ENCODE measurements at places on chromosomes 16 and 17.
A peak's percentile ranks its signal among the peaks of the same experiment; 100 is the strongest.

DNA sequence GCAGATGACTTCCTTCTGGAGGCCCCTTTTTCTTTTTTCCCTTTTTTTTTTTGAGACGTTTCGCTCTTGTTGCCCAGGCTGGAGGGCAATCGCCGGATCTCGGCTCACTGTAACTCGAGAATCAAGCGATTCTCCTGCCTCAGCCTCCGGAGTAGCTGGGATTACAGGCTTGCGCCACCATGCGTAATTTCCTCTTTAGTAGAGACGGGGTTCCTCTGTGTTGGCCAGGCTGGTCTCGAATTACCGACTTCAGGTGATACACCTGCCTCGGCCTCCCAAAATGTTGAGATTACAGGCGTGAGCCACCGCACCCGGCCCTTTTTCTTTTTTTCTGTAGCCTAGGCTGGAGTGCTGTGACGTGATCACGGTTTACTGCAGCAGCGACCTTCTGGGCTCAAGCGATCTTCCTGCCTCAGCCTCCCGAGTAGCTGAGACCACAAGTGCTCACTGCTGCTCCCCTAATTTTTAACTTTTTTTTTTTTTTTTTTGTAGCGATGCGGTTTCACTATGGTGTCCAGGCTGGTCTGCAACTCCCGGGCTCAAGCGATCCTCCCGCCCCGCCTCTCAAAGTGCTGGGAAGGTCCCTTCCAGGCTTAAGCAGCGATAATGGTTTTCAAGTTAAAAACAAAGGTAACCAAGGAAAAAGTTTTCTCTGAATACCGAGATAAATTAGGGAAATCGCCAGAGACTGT, 956 bp upstream of the IST1 start:
- DNase-seq: no peak

GRCh38 chr17:17886726-17887125, 49.9 kb upstream of the SREBF1 start:
- DNase-seq: no peak

GRCh38 chr17:27481327-27481726, 25.1 kb downstream of the KSR1 start:
- no peak for DNase-seq

GRCh38 chr16:82891918-82892317, 265.1 kb downstream of the CDH13 start:
- DNase-seq: no peak

GRCh38 chr17:21511363-21512195, 135.4 kb downstream of the KCNJ12 start:
- DNase-seq: no peak

DNA sequence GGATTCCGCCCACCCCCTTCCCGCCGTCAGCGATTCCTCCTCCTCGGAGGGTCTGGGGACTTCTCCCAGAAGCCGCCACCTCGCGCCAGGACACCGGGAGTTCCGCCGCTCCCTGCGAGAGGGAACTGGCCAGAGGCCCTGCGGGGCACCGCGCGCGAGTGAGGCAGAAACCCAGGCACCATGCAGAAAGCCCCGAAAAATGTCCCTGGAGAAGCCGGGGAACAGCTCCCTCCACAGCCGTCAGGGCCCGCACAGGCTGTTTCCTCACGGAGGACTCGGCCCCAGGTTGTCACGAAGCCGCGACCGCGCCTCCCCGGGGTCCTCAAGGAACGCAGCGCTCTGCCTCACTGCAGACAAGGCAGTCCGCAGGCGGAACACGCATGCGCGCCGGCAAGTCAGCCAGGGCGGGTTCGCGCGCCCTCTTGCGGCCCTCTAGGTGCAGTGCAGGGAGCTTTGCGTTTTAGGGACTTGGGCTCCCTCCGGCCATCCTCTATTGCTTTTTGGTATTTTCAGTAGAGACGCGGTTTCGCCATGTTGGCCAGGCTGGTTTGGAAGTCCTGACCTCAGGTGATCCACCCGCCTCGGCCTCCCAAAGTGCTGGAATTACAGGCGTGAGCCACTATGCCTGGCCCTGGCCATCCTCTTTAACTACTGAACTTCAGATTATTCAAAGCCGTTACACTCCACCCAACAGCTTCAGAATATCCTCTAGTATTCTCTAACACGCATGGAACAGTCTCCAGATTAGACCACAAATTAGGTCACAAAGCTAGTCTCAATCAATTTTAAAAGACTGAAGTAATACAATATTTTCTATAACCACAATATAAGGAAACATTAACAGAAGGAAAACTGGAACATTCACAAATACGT, 20.3 kb upstream of the ZNF287 start:
- DNase-seq: peak; percentile 53

GRCh38 chr17:67532326-67532871, 155.3 kb downstream of the PITPNC1 start:
- no peak for DNase-seq

- DNase-seq: no peak
Observed at GRCh38 chr16:81708266-81709015, 70.7 kb upstream of the PLCG2 start.

DNA sequence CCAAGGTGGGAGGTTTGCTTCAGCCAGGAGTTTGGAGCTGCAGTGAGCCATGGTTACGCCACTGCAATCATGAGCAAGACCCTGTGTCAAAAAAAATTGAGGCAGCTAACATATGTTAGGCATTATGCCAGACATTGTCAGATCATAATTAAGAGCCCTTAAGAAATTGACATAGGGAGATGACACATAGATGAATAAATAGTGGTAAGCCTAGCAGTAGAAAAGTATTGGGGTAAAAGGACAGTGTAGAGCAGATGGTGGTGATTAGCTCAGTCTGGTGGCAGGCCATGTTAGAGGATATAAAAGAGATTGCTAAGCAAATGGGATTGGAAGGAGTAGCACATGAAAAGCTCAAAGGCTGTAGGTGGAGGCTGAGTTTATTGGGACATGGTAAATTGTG, 22.6 kb downstream of the SRCAP start:
- DNase-seq: no peak

GRCh38 chr17:50976951-50977472, 110.9 kb upstream of the TOB1 start:
- no peak for DNase-seq

- DNase-seq: peak; percentile 17
Observed at GRCh38 chr17:41666708-41667279, 21.9 kb upstream of the EIF1 start.

- no peak for DNase-seq
Observed at GRCh38 chr17:28716740-28717577, 709 bp downstream of the RAB34 start.

DNA sequence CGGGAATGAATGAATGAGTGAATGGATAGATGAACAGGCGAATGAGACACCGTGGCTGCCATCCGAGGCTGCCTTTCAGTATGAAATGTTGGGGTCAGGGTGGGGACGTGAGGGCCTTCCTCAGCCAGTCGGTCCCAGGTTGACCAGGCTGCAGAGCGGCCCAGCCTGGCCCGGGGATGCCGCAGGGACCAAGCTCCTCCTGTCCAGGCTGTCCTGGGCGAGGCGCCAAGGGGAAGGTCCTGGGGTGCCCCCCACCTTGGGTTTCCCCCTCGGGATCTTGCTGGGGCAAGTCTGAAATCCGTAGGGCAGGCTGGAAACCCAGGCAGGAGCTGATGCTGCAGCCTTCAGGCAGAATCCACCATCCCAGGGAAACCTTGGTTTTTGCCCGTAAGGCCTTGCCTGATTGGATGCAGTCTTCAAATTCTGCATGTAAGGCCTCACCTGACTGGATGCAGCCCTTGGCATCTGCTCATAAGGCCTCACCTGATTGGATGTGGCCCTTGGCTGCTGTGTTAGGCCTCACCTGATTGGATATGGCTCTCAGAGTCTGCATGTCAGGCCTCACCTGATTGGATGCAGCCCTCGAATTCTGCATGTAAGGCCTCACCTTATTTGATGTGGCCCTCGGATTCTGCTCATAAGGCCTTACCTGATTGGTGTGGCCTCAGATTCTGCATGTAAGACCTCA, 61.7 kb upstream of the ZNF469 start:
- DNase-seq: no peak

GRCh38 chr17:55405600-55405999, 16.0 kb downstream of the MMD start:
- DNase-seq: no peak

GRCh38 chr17:59725691-59726090, 18.2 kb downstream of the VMP1 start:
- DNase-seq: no peak

DNA sequence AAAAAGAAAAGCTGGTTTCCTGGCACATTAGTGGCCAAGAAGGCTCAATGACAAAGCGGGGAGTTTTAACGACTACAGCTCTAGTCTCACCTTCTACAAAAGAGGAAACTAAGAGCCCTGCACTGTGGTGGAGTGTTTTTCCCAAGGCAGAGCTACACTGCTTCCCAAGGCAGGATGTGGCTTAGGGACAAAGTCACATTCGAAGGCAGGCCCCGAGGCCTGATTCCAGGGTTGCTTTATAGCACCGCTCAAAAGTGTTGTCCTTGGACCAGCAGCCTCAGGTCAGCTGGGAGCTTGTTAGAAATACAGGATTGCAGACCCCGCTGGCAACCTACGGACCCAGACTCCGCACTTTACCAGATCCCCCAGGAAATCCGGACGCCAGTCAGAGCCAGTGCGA, 23.8 kb downstream of the TMEM92 start:
- no peak for DNase-seq

DNA sequence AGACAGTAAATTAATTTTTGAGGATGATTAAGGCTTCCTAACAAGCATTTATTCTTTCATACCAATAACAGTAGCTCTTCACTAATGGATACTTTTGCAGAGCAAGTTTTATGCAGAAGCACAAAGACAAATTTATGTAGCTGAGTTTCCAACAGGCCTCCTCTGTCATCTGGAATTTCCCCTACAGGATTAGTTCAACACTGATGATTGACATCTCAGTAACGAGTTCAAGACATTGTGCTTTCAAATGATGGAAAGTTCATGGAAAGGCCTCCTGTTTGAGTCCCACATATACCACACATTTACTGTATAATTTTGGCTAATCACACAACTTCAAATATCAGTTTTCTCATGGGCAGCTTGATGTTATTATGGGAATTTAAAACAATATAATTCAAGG, 40.6 kb downstream of the ABCA10 start:
- no peak for DNase-seq

- DNase-seq: no peak
Observed at GRCh38 chr17:83065660-83066542, 13.5 kb upstream of the METRNL start.

- DNase-seq: no peak
Observed at GRCh38 chr17:39769974-39770587, 32.3 kb downstream of the GRB7 start.

DNA sequence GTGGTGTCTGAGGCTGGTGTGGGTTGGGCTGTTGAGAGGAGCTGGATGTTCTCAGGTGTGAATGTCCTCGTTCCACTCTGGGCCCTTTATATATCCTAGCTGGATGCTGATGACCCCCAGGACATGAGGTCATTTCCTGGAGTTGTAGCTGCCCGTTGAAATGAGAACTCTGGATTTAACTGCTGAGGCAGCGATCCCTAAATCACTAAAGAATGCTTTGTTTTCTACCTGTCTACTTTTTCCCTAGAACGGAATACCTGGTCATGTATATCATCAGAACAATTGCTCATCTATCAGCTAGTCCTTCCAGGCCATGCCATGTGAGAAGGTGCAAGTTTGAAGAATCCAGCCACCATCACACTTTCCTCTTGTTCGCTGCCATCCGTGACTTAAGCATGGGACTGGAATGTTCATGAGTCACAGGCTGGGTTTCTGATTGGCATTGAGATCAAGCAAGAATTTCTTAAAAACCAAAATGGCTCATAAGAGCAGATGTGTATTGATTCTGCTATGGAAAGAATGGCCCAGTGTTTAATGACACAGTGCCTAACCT, at the start of gene KRTAP2-3:
TSS of gene KRTAP2-3 (minus strand) at position 63 of the 553 bp plus-strand sequence. CDS start 64 bp downstream, outside the sequence.
- no peak for DNase-seq

- no peak for DNase-seq
Observed at GRCh38 chr16:48385253-48386150, at the start of gene SIAH1. Gene SIAH1 (minus strand): TSS chr16:48385413. CDS start chr16:48362428, 22,985 bp downstream.

GRCh38 chr17:74078363-74078941, 125.0 kb upstream of the RPL38 start:
- no peak for DNase-seq

DNA sequence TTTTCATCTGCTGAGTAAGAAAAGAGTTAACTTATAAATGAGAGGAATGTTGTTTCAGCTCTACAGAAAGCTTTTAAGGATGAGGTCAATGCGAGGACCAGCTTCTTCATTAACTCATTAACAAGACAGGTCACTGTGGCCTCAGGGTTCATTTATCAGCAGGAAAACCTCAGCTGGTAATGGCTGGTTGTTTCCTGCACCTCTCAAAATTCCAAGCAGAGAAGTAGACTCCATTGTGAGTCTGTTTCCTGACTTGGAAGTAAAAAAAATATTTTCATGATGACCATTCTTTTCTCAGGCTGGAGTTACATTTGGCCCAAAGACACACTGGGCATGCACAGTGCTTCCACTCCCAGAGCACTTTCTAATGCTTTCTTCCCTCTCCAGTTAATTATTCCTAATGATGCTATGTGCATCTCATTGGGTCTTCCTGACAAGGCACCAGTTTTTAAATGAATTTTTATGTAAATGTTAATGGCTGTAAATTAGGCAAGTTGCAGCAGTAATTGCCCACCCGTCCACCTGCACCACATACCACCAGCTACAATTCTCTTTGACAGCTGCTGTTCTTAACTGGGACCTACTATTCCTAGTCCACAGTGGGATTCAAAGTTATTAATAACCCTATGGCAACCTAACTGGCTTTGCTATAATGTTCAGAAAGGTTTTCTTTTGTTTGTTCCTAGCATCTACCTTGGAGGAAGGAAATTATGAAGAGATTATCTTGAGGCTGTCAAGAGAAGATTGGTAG, 89.5 kb upstream of the BCAR1 start:
- DNase-seq: no peak

- no peak for DNase-seq
Observed at GRCh38 chr16:85398688-85399582, 214.2 kb upstream of the GSE1 start.

GRCh38 chr16:77169650-77170236, 21.2 kb upstream of the MON1B start:
- DNase-seq: no peak

DNA sequence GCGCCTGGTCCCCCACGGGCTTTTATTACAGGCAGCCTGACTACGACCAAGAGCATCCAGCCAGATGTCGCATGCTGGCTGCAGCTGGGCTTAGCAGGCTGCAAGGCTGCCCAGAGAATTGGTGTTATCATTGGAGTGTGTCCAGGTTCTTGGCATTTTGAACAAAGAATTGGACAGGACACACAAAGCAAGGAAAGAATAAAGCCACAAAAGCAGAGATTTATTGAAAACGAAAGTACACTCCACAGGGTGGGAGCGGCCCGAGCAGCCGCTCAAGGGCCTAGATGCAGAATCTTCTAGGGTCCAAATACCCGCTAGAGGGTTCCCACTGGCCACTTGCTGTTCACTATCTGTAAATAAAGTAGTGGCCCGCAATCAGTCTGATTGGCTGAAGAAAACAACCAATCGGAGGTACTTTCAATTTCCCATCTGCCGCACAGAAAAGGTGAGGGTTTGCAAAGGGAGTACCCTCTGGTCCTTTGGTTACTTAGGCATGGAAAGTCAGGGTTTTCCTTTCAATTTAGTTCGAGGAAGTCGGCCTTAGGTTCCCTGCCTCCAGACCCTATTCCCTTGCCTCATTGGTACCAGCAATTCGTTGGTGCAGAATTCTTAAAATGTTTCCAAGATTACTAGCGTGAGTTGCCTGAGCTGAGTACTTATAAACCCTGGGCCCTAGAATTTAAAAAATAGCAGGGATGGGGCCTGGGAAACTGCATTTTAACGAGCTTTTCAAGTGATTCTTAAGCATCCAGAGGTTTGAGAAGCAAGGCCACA, 38.5 kb upstream of the CNEP1R1 start:
- DNase-seq: no peak

- no peak for DNase-seq
Observed at GRCh38 chr17:17768424-17769088, 68.2 kb downstream of the SREBF1 start.
